ENCODE measurements at places on chromosomes 16 and 17.

GRCh38 chr17:6070913-6071511, 833 bp downstream of the WSCD1 start:
- no peak for DNase-seq

- no peak for DNase-seq
These were observed 59.1 kb upstream of the BCAR1 start for GRCh38 chr16:75310541-75310940.

DNA sequence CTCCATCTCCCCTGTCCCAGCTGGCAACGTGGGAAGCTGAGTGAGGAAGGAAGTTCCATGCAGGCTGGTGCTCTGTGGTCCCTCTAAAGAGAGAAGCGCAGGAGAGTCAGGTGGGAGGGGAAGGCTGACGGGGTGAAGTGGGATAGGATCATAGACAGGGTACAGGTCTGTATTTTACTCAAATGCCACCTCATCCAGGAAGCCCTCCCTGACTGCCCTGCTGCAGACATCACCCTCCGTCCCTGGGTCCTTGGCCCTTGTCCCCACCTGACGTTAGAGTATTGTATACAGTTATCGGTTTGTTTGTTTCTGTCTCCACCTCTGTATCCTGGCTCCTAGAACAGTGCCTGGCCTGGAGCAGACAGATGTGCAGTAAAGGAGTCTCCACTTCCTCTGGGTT, 11.7 kb downstream of the CANT1 start:
- DNase-seq: no peak

- no peak for DNase-seq
These were observed 997 bp downstream of the ACADVL start for GRCh38 chr17:7220593-7221277.

DNA sequence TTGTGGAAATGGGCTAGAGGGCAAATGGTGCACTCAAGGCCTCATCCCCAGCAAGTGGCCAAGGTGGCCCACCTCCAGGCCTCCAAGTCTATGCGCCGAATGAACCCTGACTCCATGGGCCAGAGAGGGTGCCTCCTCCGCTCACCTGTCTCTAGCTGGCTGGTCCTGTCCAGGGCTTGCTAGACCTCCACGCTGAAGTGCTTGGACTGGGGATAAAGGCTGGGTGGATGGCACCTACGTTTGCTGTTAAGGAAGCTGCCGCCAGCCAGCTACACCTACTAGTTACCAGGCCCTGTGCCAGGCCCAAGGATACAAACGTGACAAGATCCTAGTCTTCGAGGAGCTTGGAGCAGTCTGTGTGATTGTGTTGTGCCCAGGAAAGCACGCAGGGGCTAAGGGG, 739 bp upstream of the SGCA start:
- no peak for DNase-seq

GRCh38 chr16:71635632-71636031, 9.6 kb downstream of the MARVELD3 start:
- DNase-seq: no peak

GRCh38 chr16:1940273-1941161, 2.5 kb downstream of the MSRB1 start:
- DNase-seq: no peak

- DNase-seq: no peak
These were observed 152.7 kb upstream of the GSE1 start for GRCh38 chr16:85460252-85461021.

- DNase-seq: no peak
These were observed 44.6 kb upstream of the GSE1 start for GRCh38 chr16:85568519-85568918.

- DNase-seq: no peak
These were observed 9.0 kb downstream of the SLC5A10 start for GRCh38 chr17:18960803-18961511.

- peak; percentile 22 for DNase-seq
These were observed 15.6 kb upstream of the TMEM98 start for GRCh38 chr17:32912218-32912897.

DNA sequence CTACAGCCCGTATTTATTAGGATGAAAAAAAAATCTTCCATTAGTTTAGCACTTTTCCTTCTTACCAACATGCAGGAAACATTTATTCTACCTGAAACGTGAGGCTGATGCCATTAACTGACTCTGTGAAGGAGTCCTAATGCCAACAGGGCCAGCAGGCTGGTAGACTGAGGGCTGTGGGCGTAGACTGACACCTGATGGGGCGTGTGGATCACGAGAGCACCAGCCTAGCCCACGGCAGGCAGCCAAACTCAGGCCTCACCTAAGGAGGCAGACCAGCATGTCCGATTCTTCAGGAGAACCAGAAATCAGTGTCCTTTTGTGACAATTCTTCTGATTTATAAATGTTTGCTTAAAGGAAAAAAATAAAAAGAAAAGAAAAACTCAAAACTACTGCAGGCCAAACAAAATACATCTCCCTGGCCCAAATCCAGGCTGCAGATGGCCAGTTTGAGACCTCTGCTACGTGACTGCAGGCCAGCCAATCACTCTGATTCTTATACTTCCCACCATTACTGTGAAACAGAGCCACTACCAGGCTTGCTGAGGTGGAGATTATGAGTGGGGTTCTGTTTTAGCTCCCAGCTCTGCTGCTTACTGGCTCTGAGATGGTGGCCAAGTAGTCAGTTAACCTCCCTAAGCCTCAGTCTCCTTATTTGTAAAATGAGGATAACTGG, 66.5 kb downstream of the GNAO1 start:
- no peak for DNase-seq

DNA sequence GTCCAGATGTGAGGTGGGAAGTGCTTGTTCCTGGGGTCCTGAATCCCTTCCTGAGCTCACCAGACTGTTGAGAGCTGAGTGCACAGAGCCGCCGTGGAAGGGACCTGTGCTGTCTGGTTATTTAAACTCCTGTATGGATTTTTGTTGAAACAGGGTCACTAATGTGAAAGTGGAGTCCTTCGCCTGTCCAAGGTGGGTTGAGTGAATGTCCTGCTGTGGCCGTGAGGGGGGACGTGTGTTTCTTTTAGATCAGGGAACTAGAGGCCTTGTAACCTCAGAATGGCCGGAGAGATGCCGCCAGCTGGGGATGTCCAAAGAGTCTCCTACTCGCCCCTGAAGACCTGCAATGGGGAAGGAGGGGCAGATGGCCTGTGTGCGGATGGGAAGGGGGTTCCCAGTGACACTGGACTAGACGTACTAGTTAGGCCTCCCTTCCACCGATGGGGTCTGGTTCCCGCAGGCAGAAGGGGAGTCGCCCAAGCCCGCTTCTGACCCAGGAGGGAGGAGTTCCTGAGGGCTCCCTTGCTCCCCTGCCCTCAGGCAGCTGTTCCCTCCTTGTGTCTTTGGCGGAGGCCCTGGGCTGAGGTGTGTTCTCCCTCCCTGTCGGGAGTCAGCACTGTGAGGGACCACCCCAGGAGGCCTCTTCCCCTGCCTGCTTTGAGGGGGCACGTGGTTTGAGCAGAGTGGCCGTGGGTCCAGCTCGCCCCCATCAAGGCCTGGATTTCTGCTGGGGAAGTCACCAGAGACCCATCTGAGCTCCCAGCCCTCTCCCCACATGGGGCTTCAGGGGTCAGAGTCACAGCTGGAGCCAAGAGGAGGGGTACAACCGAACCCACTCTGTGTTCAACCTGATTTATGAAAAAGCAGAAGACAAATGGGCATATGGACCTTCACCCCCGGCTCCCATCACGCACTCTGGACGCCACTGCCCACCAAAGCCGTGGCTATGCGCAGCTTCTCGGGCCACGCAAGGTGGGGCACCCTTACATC, 30.9 kb downstream of the OR1D5 start:
- DNase-seq: no peak

DNA sequence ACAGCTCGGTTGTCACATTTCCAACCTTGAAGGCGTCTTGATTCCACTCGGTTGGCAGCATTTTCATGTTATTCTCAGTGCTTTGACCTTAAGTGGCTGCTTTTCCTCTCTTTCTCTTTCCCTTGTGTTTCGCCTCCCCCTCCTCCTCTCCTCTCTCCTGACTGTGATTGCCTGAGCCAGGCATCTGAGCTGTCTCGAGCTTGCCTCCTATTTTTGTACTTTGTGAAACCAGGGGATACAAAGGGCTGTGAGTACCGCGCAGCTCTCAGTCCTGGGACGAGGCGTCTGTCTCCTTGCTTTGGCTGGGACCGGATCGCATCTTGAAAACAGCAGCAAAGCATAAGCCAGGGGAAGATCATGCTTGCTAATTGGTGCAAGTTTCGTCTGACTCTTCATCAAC, 48.8 kb upstream of the SDK2 start:
- no peak for DNase-seq

GRCh38 chr16:57538235-57538721, 1.9 kb upstream of the CCDC102A start:
- no peak for DNase-seq

- DNase-seq: no peak
These were observed 29.8 kb downstream of the LIG3 start for GRCh38 chr17:35010093-35010492.

DNA sequence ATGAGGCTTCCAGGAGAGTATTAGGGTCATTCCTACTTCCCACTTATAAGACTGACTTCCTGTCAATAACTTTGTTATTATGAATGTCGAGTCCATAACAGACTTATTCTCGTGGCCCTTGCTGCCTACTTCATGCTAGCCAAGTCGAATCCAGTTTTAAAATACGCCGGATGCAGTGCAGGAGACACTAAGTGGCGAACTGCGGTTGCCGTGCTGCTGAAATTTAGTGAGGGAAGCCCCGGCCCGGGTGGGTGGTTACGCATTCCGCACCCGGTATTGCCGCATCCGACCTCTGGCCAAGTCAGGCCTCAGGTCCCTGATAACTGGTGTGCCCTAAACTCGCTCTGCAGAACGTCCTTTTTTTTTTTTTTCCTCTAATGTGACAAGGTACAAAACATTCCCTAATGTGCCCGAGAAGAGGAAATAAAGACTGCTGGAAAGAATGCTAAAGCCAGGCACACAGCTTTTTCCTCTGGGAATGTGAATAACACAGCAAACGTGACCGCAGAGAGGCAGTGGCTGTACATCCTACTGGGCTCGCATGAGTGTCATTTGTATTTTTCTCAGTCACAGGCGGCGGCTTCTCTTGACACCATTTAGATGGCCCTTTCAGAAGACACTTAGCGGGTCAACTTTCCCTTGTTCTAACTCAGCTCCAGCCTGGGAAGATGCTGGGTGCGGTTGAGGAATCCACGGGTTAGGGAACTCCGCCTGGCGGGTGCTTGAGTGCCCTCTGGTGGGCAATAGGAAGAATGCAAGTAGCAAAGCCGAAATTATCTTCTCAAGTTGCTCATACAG, 7.1 kb upstream of the AKTIP start:
- DNase-seq: no peak

- DNase-seq: no peak
These were observed 389.4 kb upstream of the GOT2 start for GRCh38 chr16:59123479-59123878.

- DNase-seq: no peak
These were observed 174.1 kb upstream of the MPHOSPH6 start for GRCh38 chr16:82344157-82344556.

- DNase-seq: no peak
These were observed 12.1 kb downstream of the ACLY start for GRCh38 chr17:41906465-41907184.

DNA sequence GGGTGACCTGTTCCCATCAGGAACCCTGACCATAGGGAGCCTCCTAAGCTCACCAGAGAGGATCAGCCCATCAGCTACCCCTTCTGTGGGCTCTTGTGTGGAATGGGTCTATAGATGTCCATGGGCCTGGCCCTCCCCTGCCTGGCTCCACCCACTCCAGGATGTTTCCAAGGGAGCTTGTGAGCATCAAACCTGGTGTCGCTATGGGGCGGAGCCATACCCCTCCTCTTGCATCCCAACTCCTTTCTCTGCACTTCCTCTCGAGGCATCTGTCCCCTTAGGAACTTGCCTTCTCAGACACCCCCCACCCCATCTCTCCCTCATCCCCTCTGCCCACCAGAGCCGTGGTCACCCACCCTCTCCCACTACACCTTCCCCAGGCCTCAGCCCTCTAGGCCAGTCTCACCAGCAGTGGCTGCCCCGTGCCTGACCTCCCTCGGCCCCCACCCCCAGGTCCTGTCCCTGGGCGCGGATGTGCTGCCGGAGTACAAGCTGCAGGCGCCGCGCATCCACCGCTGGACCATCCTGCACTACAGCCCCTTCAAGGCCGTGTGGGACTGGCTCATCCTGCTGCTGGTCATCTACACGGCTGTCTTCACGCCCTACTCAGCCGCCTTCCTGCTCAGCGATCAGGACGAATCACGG, 10.4 kb downstream of the KCNH6 start:
- DNase-seq: no peak

DNA sequence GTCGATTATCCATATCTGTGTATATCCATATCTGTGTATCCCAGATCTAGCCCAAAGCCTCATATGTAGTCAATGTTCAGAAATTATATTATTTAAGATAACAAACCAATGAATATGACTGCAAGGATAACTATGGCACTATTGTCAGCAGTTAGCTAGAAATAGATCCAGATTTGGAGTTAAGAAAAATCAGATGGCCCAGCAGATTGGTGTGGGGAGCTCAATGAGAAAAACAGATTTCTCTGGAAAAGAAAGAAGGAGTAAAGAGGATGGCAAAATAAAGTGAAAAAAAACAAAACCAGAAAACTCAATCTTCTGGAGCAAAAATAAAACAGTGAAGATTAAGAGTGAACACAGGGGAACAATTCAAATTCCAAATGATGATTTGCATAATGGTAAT, 10.6 kb upstream of the CDH8 start:
- DNase-seq: no peak

GRCh38 chr16:77790009-77790372, 1.6 kb downstream of the VAT1L start:
- DNase-seq: no peak

GRCh38 chr17:8417806-8418205, 17.9 kb upstream of the NDEL1 start:
- DNase-seq: no peak

DNA sequence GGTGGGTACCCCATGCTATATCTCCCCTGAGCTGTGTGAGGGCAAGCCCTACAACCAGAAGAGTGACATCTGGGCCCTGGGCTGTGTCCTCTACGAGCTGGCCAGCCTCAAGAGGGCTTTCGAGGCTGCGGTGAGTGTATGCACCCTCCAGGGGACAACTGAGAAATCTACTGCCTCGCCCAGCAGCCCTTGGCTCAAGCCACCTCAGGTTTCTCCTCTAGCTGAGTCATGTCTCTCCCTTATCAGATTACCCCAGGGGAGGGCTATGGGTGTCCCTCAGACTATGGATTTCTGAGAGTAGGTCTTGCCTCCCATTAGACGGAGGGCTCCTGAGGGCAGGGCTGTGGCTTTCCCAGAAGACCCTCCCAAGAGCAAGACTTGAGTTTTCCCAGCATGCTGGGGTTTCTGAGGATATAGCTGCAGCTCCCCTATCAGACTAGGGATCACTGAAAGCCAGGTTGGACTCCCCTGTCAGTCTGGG, 6.7 kb downstream of the NEK8 start:
- no peak for DNase-seq

GRCh38 chr16:19502395-19503131, 19.3 kb downstream of the GDE1 start:
- peak; percentile 33 for DNase-seq

GRCh38 chr17:82871056-82871775, 31.4 kb upstream of the ZNF750 start:
- peak; percentile 40 for DNase-seq

Data from pulmonary artery endothelial cell (primary cell).